ENCODE measurements at places on chromosomes 1 and 21. TPM values are rescaled to one million over a fixed set of nuclear protein-coding genes. Genes with fewer than 3 reads are reported as not detected.

C1orf53 gene
- total RNA-seq: not detected

COL24A1 gene
- not detected for total RNA-seq

RGSL1 gene
- not detected for total RNA-seq

MYCL gene
- 0.18 TPM for total RNA-seq

SELENBP1 gene
- not detected for total RNA-seq

CYP4Z1 gene
- not detected for total RNA-seq

BMP8A gene
- not detected for total RNA-seq

NAXE gene
- 46.1 TPM for total RNA-seq

BRDT gene
- 0.58 TPM for total RNA-seq

OR14K1 gene
- total RNA-seq: not detected
